ENCODE measurements at places on chromosomes 2 and 18.
A peak's percentile ranks its signal among the peaks of the same experiment; 100 is the strongest.

DNA sequence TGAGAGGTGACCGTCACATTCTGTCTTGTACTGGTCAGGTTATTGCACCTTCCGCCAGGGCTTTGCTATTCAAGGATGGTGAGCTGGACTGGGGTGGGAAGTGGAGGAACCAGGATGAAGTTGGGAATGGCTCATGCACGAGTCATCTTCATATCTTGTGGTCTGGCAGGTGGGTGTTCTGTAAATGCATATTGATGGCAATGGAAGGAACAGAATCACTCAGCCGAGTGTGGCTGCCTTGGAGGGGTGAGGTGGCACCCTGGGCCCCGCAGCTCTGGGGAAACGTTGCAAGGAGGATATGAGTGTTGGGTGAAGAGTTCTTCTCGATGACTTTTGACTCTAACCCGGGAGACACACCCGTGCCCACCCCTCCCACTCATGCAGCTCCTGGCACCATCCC is 1.2 kb downstream of the NEU2 start:
- DNase-seq: no peak

- no peak for DNase-seq
Observed at GRCh38 chr2:173130496-173131465, 55.1 kb downstream of the MAP3K20 start.

GRCh38 chr18:46466234-46467160 is 190.5 kb downstream of the LOXHD1 start:
- DNase-seq: no peak

DNA sequence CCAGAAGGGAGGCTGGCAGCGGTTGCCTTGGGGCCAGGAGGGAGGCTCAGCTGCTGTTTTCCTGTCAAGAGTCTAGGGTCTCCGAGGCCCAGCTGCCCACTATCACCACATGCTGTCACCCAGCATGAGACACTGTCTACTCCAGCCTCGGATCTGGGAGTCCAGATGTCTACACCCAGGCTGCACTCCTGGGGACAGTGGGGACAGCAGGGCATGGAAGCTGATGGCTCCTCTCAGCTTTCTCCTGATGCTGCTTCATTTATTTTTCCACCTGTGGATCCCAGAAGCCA is 134.0 kb downstream of the PTGR3 start:
- DNase-seq: no peak

DNA sequence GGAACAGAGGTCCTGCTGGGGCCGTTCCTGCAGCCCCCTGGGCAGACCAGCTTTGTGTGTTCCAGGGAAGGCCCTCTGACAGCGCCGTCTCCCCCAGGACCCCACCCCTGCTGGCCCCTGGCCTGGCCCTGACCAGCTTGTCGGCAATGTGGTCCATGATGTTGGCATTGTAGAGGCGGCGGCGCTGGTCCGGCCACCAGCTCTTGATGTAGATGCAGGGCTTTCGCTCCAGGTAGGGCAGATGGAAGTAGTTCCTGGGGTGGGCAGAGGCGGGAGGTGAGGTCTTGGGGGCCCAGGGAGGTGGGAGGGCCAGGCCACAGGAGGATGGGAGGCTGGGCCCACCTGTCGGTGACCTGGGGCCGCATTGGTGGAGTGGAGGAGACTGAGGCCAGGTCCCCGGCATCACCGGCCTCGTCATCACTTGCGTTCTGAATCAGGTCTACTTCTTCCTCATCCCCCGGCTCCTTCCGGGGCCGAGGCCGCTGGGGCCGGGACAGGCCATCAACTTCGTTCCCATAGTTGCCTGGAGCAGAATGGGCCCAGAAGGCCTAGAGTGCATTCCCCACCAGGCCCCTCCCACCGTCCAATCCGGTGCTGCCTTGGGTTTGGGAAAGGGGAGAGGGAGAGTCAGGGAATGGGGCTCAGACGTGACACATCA is 1.3 kb upstream of the OTOF start:
- DNase-seq: no peak

- no peak for DNase-seq
Observed at GRCh38 chr2:105116348-105116747, 78.5 kb downstream of the MRPS9 start.

- DNase-seq: no peak
Observed at GRCh38 chr18:47461406-47461948, 210.0 kb upstream of the SKOR2 start.

- no peak for DNase-seq
Observed at GRCh38 chr2:63792530-63792929, 49.2 kb upstream of the UGP2 start.

- DNase-seq: no peak
Observed at GRCh38 chr2:76247006-76247405, 536.3 kb upstream of the GCFC2 start.

DNA sequence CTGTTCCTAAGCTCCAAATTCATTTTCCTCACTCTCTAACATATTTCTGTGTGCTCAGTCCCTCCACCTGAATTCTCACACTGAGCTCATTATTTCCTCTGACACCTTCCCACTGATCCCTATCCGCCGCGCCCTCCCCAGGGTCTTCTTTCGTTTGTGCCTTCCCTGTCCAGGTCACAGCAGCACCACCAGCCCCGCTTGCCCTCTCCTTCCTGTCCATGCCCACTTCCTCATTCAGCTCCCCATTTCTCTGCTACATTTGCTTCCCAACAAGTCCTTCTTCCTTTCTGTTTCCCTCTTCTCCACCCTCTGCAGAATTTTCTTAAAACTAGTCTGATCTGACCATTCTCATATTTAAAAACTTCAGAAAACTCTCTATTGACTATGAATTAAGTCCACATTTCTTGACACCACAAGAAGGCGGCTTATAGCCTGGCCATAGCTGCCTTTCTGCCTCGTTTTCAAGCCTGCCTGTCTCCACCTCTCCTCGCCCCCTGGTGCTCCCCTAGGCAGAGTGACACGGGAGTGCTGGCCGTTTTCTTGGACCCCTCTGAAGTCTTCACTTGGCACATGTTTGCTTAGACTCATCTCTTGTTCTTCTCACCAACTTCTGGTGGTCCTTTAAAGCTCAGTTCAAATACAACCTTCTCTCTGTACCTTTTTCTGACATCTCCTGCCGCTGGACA is 138.7 kb upstream of the BOD1L2 start:
- no peak for DNase-seq

GRCh38 chr2:157784169-157784822 is 91.8 kb downstream of the ACVR1 start:
- peak; percentile 14 for DNase-seq

- no peak for DNase-seq
Observed at GRCh38 chr18:25335676-25336075, 16.3 kb downstream of the ZNF521 start.

DNA sequence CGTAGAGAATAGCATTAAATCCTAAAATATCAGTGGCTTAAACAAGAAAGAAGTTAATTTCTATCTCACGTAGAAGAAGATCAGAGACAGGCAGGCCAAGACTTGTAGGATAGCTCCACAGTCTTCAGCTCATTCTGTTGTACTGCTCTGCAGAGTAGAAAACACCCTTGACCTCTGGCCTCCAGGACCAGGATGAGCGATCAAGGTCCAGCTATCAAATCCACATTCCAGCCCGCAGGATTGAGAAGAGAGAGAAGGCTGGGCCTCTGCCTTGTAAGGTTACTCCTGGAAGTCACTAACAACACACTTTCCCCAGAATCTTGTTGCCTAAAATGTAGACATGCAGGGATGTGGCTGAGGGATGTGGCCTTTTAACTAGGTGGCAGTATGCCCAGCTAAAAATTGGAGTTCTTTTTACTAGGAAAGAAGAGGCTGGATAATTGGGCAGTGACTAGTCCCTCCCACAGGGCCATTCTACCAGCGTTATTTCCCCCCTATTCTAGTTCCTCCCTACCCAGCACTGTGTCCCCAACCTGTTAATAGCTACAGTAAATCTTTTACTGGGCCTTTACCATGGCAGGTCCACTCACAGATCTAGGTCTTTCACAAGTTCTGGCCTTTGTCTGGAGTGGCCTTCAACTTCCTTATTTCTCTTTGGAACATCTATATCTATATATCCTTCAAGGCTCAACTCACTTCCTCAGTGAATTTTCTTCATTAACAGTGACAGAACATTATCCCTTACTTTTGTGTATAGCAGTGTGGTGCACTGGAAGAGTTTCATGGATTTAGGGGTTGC is 165.0 kb downstream of the DIS3L2 start:
- no peak for DNase-seq

GRCh38 chr18:41331661-41332060 is 623.4 kb upstream of the PIK3C3 start:
- no peak for DNase-seq

DNA sequence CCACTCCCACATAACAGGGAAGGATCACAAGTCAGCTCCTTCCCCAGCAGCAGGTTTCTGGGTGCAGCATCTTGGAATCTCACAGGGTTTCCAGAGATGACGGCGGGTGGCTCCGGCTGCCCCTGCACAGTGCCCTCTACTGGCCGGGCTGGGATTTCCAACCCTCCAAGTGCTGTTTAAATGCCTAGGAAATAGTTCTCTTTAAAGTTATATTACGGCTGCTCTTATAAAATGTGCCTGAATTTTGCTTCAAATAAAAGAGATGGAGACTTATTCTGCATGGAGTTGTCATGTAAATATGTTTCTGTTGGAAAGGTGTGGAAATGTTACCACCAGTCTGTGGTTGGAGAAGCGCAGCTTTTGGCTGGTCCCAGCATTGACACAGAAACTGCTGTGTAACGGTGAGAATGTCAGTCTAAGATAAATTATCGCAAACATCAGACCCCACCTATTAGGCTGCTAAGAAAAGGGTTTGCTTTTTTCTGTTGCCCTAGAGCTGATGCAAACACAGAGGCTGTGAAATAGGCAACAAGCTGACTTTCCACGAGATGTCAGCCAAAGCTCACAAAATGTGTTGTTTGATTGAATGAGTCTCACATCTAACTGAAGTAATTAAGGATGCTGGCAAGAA is 3.3 kb upstream of the HJURP start:
- DNase-seq: peak; percentile 50

DNA sequence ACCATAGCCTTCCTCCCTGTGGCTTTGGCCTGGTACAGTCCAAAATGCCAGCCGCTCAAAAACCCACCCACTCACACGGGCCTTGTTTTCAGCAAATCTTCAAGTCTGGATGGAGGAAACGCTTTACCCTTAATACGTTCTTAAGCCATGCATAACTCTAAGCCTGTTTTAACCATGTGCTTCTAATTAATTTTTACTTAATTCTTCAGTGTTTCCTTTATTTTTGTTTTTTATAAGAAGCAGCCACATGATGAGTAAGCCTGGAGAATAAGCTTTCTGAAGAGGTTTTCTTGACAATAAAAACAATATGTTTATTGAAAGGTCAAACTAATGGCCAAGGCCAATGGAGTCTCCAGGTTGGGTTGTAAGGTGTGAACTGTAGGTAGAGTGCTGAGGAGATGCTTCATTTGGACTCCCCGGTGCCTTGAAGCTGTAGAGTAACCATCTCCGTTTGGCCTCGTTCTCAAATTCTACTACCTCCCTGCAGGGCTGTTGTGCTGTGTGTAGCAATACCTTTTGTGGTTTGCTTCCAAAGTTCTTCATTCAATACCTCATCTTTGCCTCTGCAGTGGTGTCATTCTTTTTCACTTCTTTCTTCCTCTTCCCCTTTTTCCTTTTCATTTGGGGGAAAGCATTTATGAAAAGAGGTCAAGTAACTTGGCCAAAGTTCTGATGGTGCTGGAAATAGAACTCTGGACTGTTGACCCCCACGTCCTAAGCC is 113.7 kb downstream of the PRKCE start:
- DNase-seq: no peak

DNA sequence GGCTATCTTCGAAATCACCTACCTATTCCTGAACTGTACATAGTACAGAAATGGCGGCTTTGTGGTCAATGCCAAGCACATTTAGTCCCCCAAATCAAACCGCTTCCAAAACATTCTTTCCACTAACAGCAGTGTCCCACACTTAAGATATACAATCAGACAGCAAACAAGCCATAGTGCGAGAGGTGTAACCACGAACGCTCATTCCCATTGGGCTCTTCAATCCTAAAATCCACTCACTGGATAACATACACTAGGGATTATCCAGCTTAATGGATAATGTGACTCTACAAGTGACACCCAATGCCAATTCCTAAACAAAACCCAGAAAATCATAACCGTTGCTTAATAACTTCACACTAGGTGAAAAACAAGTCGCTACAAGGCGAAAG is 2.0 kb downstream of the XPO1 start:
- peak; percentile 26 for DNase-seq

GRCh38 chr2:191499874-191500565 is 177.9 kb upstream of the NABP1 start:
- no peak for DNase-seq

GRCh38 chr2:38215522-38215921 is 139.6 kb upstream of the CYP1B1 start:
- no peak for DNase-seq

GRCh38 chr2:86138736-86139625 is 32.9 kb downstream of the PTCD3 start:
- DNase-seq: no peak

- no peak for DNase-seq
Observed at GRCh38 chr2:24269265-24269664, 91.1 kb downstream of the ITSN2 start.

GRCh38 chr18:69843015-69843414 is 104.7 kb downstream of the CD226 start:
- no peak for DNase-seq

GRCh38 chr2:220393711-220394110 is 766.3 kb downstream of the SLC4A3 start:
- no peak for DNase-seq

DNA sequence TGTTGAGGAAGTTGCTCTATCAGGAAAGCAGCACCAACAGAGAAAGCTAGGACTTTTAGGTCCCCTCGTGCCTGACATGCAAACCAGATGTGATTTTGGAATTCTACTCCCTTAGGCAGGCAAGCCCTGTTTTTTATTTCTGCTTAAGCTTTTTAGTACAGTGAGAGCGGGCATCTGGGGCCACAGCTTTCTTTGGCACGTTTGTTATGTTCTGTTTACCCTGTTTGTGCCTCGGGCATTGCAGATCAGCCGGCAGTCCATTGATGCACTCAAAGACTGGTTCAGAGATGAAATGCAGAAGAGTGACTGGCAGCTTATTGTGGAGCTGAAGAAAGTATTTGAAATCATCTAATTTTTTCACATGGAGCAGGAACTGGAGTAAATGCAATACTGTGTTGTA is 61.9 kb downstream of the EIF5B start:
- no peak for DNase-seq

- DNase-seq: no peak
Observed at GRCh38 chr2:233153146-233153798, 93.1 kb downstream of the INPP5D start.

GRCh38 chr2:181904022-181904632 is 12.6 kb downstream of the ITPRID2 start:
- no peak for DNase-seq

GRCh38 chr2:122100346-122100745 is 344.9 kb downstream of the TSN start:
- DNase-seq: no peak
